ENCODE measurements at places on chromosomes 7 and 10.

DNA sequence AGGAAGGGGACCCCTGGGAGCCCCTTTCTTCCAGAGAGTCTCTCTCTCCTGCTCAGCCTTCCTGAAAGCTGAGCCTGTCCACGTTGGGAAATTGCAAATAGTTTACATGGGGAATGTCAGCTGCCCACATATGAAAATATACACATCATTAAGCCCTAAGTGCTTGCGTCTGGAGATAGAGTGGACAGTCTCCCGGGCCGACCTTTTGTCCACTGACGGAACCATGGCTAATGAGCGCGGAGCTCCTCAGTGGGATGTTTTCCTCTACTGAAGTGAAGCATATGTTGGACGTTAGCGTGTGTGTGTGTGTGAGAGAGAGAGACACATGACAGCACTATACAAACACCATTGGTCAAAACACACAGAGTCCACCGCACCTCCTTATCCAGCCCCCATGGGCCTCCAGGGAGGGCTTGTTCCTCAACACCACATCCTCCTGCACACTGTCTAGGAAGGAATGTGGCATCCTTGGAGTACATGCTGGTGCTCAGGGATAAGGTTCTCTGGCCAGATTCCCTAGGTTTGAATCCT, 128.4 kb downstream of the RGS10 start:
- no peak for DNase-seq

- DNase-seq, result no peak
Measured at GRCh38 chr10:112797855-112798254, 152.2 kb upstream of the TCF7L2 start.

DNA sequence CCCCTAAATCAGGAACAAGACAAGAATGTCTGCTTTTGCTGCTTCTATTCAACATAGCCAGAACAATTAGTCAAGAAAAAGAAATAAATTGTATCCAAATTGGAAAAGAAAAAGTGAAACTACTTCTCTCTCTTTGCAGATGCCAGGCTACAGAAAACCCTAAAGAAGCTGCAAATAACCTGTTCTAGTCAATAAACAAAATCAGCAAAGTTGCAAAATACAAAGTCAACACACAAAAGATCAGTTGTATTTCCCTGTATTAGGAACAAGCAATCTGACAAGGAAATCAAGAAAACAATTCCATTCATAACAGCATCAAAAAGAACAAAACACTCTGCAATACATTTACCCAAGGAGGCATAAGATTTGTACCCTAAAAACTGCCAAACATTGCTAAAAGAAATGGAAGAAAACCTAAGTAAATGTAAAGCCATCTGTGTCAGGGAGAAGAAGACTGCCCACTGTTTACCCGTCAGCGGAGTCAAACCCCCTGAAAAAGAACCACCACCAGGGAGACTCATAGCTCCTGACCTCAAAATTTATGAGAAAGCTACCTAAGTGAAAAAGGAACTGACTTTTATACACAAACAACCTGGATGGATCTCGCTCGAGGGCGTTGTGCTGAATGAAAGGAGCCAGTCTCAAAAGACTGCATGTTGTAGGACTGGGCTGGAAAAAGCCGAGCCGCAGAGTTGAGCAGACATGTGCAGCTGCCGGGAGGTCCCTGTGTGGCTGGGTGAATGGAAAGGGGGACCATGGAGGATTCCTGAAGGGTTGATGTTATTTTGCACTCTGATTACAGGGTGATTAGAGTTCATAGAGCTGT, 263.1 kb downstream of the MAD1L1 start:
- DNase-seq, result no peak

GRCh38 chr7:86884152-86884551, 175.3 kb downstream of the ELAPOR2 start:
- DNase-seq, result no peak

- no peak for DNase-seq
Measured at GRCh38 chr7:144397086-144397485, 6.4 kb downstream of the NOBOX start.

DNA sequence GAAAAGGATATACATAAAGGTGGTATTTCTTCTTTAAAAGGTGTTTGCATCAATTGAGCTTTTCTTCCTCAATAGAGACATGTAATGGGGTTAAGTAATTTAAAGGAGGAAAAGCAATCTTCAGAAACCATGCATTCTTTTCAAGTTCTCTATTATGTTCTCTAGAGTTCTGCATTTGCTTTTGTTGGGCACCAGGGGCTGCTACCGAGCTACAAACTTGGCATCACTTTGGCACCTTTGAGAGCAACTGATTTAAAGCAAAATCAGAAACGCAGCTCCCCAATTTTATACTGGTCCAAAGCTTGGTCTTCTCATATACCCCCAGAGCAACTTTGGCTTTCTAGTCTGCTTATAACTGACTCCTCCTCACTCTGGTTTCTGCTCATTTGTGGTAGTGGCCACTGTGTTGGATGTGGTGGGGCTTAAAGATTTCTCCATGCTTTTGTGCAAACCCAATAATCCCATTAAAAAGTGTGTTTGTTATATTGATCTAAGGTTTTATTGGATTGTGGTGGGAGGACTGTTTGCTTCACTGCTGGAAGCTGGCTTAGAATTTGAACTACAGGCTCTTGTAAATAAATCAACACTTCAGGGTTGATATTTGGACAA, 712.1 kb downstream of the PHTF2 start:
- no peak for DNase-seq

Measured in cardiac septum (tissue), 1 donor.